Diencephalon (tissue), 1 donor: ENCODE measurements at places on chromosomes 5 and 9. TPM values are rescaled to one million over a fixed set of nuclear protein-coding genes. Genes with fewer than 3 reads are reported as not detected.

PCDHB13 gene
- total RNA-seq = 10.8 TPM

TMEM250 gene
- total RNA-seq = 18.9 TPM

BTNL8 gene
- total RNA-seq = not detected

PJA2 gene
- total RNA-seq = 361 TPM

NMUR2 gene
- total RNA-seq = not detected

LCNL1 gene
- 1.2 TPM for total RNA-seq

P4HA2 gene
- 14.5 TPM for total RNA-seq

FGF18 gene
- total RNA-seq = 0.69 TPM

EPB41L4B gene
- 19.8 TPM for total RNA-seq

SPINK4 gene
- total RNA-seq = not detected

PRR16 gene
- total RNA-seq = 6.5 TPM

BARHL1 gene
- 0.69 TPM for total RNA-seq

PCDHGC4 gene
- total RNA-seq = 91.6 TPM

IL31RA gene
- total RNA-seq = 0.23 TPM

IFNK gene
- total RNA-seq = not detected

PKD2L2 gene
- 0.46 TPM for total RNA-seq

FREM1 gene
- total RNA-seq = 3.5 TPM

REEP2 gene
- 123 TPM for total RNA-seq

PDZD2 gene
- total RNA-seq = 30.0 TPM

GGTA1 gene
- total RNA-seq = 3.5 TPM

ARL10 gene
- total RNA-seq = 39.7 TPM

SPATA31C1 gene
- total RNA-seq = not detected

PCDHGB6 gene
- 17.8 TPM for total RNA-seq

CDH18 gene
- total RNA-seq = 69.4 TPM

ZBED3 gene
- total RNA-seq = 4.4 TPM

PHAX gene
- total RNA-seq = 99.0 TPM

HMMR gene
- 4.4 TPM for total RNA-seq

DDX4 gene
- total RNA-seq = not detected

DMRT3 gene
- total RNA-seq = not detected

TRIP13 gene
- 8.8 TPM for total RNA-seq

IRX1 gene
- 12.7 TPM for total RNA-seq

SREK1 gene
- 110 TPM for total RNA-seq

ANKRD31 gene
- total RNA-seq = 1.2 TPM

RGS7BP gene
- total RNA-seq = 21.2 TPM

FBN2 gene
- 9.0 TPM for total RNA-seq

PCDHAC1 gene
- total RNA-seq = 42.7 TPM
